Karpas-422 (cell line): ENCODE measurements at places on chromosomes 2 and 18. TPM values are rescaled to one million over a fixed set of nuclear protein-coding genes. Genes with fewer than 3 reads are reported as not detected.

DNA sequence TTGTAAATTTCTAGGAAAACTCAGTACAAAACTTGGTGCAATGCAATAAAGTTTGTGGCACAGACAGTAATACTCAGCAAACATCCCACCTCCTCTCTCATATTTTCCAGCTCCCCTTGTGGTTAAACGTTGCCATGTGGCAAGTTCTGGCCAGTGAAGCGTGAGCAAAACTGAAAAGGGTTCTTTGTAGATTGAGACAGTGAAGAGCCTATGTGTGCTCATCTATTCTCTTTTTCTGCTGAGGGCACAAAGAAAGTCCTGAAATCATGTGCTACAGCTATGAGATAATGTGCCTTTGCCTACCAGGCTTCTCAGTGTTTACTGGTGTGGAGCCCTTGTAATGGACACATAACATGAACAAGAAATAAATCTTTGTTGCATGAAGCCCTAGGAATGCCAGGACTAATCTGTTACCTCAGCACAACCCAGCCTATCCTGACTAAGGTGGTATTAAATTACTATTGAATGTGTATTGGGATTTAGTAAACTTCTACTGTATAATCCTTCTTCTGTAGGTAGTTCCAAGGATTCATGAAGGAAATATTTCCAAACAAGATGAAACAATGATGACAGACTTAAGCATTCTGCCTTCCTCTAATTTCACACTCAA is 13.0 kb upstream of the TYMS start:
- DNase-seq: peak; percentile 45

DNA sequence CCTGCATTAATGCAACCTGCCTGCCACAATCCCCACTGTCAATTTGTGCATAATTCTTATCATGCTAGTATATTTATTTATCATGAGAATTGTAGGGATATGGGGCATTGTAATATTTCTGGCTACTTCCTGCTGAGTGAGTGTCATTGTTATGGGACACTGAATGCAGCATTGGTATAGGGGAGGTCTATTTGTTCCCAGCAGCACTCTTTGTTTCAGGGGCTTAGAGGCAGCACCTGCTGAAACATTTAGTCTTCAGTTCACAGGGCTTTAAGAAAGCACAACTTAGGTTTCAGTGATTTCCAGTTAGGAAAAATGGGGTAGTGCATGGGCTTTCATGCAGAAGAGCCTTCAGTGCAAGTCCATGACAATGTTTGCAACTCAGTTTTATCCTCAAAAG is 23.6 kb downstream of the SULT1C3 start:
- no peak for DNase-seq

DNA sequence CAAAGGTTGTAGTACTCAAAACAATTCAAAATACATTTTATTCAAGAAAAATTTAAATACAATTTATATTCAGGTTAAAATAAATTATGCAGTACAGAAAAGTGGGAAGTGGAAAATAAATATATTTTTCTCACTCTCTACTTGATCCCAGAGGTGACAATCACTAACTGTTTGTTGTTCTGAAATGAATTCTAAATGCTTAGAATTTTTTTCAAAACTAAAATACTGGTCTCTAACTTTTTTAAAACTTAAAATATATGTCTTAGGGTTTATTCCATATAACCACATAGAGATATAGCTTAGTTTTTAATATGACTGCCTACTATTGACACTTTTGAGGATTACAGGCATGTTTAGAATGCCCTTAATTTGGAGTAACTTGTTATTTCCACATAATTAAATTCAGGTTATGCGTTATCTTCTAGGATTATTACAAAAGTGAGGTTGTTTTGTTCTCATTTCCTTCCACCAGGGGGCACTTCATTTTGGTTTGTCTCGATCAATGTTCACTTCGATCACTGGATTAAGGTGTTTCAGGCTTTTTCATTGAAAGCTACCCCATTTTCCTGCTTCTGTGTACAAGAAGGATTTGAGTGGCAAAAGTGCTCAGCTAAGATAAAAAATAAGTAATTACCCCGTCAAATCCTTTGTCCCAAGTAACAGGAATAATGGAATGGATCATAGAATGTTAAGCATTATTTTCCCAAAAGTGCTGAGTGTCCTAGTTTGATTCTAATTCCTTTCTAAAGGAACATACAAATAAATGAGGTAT is 27.1 kb upstream of the TFPI start:
- DNase-seq: peak; percentile 80

- DNase-seq: no peak
Observed at GRCh38 chr2:202705446-202706020, 70.8 kb downstream of the FAM117B start.

DNA sequence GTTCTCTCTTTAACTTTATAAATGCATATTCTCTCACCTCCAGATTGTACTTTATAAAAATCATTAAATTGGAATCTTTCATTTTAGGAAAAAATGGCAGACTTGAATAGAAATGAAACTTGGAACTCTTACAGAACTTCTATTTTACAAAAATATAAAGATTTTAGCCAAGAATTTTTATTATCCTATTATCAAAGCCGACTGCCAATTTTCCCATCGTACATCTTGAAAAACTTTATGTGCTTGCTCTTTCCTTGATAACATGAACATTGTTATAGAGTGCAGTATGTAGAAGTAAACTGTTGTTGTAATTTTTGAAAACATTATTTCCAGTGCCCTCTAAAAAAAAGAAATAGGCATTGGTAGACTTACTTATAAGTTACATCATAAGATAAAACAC is 475.7 kb upstream of the REG3G start:
- DNase-seq: no peak

Gene L3MBTL4
- total RNA-seq: 9.6 and 15.2 TPM in 2 replicates

DNA sequence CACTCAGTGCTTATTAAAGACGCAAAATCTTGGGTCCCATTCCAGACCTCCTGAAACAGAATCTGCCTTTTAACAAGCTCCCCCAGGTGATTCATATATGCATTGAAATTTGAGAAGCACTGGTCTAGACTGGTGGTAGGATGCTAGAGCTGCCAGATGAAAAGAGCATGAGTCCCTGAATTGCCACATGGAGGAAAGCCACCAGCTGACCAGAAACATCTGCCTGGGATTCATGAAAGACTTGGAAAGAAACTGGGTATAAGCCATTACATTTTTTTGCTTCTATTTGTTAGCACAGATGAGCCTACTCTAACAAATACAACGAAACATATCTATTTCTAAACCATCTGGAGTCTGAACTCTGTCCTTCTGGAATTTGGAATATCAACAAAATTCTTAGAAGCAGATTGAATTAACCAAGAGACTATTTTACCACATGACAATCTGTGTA is 228.9 kb downstream of the RBM43 start:
- DNase-seq: no peak

Gene TFCP2L1
- not detected in 2 replicates for total RNA-seq

Gene HOXD11
- total RNA-seq: not detected in 2 replicates

Gene CNGA3
- 0.07 TPM in 1 of 2 replicates, not detected in the other for total RNA-seq

DNA sequence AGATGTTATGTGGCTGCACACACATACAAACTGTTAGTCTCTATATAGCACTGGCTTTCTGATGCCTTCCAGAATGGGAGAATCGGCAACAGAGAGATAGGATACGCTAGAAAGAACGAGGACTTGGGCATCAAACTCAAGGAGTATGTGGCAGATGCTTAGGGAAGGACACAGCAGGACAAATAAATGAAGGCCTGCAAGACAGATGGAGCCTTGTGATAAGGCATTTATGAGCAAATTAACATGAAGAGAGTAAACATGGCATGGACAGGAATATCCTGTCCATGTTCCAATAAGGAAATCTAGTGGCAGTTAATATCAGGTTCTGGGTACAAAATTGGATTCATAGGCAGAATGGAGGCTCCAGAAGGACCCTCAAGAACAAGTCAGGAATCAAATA is 136.9 kb downstream of the SLC4A10 start:
- no peak for DNase-seq

- DNase-seq: no peak
Observed at GRCh38 chr2:19536136-19536535, 177.7 kb upstream of the OSR1 start.

GRCh38 chr2:41377837-41378236 is 670.0 kb upstream of the PKDCC start:
- DNase-seq: no peak

Gene SLC1A4
- 114 and 120 TPM in 2 replicates for total RNA-seq

- DNase-seq: no peak
Observed at GRCh38 chr2:65292461-65293011, 64.9 kb downstream of the ACTR2 start.

DNA sequence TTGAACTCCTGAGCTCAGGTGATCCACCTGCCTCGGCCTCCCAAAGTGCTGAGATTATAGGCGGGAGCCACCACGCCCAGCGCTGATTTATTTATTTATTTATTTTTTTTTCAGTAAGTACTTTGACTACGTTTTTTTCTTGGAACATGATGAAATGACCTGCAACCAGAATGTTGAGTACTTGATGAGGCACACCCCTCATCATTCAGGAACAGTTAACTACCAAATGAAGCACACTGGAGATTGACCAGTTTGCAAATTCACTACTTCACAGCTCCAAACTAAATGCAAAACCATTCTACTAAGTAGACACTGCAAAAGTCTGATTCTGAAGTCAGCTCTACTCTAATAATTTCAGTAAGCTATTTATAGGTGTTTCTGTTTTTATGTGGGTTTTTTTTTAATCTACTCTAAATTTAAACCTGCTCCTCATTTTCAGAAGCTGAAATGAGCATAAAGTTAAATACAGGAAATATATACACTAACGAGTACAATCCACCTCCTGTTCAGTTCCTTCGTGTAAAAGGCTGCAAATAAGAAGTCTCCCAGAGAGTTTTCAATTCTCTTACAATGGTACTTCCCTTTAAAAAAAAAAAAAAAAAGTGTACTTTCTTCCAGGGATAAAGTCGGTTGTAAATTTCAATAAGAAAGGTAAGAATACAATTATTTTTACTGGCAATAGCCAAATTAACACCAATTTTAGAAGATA is 1.4 kb downstream of the GFPT1 start:
- DNase-seq: peak; percentile 63

Gene NBEAL1
- 20.7 and 22.4 TPM in 2 replicates for total RNA-seq

DNA sequence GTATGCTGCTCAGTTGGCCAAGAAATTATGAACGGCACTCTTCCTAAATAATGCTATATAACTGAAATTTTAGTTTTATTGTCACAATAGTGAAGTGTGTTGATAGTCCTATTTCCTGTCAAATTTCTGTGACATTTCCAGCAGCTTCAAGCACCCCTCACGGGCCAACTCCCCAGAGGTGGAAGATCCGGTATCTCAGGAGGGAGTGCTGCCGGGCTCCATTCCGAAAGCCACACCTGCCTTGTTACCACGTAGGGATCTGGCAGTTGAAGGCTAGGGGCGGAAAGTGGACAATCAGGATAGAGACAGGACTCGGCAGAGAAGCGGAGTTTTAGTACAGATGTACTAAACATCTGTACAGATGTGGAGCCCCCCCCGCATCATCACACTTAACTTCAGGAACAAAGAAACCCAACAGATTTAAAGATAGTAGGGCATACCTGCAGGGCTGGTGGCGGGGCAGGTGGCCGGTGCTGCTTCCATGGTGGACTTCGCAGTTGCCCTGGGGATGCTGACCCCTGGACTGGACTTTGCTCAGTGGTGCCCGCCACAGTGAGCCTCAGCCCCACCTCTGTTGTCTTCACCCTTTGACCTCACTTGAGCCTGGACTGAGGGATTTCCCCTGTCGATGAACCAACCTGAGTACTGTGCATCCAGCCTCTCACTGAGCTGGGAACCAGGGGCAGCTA is 22.3 kb downstream of the ASAP2 start:
- no peak for DNase-seq

Gene MERTK
- not detected in 2 replicates for total RNA-seq

GRCh38 chr18:74436158-74436769 is 20.8 kb downstream of the DIPK1C start:
- no peak for DNase-seq

Gene CEP76
- total RNA-seq: 13.1 and 13.5 TPM in 2 replicates

DNA sequence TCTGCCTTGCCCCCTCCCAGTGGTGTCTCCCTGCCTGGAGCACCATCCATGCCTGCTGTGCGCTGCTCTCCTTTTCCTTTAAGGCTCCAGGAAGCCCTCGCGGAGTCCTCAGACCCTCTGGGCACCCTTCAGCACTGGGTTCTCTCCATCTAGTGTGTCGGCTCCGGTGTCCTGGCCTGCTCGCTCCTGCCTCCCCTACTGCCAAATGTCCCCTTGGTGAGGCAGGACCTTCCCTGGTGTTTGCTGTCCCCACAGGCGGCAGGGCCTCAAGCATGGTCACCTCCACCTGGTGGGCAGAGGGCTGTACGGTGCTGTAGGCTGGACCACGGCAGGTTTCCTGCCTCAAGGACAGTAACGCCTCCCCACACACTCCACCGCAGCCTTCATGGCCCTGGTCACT is 90.2 kb downstream of the DGKD start:
- no peak for DNase-seq

- no peak for DNase-seq
Observed at GRCh38 chr18:63098018-63098981, 221.3 kb downstream of the BCL2 start.

- no peak for DNase-seq
Observed at GRCh38 chr2:69514819-69515218, 77.6 kb upstream of the NFU1 start.

DNA sequence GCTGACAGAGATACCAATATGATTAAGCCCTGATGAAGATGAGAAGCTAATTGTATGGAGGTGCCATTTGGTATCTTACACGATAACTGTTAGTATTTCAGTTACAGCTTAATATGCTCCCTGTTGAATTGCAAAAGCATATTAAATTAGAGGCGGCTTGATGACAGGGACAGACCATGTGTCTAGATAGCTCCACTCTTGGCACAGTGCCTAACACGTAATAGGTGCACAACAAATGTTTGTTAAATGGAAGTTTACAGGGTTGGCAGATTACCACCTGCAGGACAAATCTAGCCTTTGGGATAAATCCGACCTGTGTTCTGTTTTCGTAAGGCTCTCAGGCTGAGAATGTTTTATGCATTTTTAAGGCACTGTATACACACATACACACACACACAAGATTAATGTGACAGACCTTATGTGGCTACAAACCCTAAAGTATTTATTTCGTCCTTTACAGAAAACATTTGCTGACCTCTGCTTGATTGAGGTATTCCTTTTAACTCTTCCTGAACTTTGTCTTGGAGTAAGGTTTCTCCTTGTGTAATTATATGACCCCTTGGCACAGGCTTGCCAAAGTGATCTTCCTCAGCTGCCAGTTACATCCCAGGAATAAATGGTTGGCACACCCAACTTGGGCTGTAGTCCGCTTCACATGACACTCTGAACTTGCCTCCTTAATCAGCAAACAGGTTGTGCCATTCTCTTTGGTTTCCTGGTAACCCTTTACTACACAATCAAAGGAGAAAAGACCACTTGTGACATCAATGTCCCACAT is 348.9 kb downstream of the HRH4 start:
- no peak for DNase-seq

Gene GPR39
- 0.34 TPM in 1 of 2 replicates, not detected in the other for total RNA-seq

DNA sequence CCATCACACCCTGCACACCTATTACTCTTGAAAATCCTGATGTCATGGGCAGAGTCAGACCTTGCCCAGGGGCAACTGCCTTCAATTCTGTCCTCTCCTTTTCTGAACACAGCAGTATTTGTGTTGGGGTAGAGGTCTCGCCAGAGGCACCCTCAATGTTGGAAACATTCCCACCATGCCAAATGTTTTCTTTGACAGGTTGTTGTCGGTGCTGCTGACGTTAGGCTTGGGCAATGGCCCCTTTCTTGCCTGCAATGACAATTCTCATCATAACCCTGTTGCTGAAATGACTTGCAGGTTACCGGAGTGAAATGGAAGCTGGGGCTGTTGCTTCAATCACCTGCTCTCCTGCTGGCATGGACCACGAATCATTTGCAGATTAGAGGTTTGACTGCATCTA is 17.9 kb downstream of the GKN1 start:
- no peak for DNase-seq
